ENCODE measurements at places on chromosomes 1 and 21. TPM values are rescaled to one million over a fixed set of nuclear protein-coding genes. Genes with fewer than 3 reads are reported as not detected.

Gene OR2W3
- not detected for total RNA-seq

DNA sequence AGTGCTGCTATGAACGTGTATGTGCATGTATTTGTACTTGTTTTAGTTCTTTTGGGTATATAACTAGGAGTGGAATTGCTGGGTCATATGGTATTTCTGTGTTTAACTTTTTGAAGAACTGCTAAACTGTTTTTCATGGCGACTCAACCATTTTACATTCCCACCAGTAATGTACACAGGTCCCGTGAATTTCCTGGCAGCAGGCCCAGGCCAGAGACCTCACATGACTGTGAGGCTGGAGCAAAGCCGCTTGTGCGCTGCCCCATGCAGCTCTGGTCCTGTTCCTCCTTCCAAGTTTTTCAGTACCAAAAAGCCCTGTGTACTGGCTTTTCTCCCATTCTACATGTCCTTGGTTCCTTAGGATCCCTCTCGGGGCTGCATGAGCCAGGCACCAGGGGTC is 29.6 kb downstream of the ACOT11 start:
- DNase-seq: no peak

DNA sequence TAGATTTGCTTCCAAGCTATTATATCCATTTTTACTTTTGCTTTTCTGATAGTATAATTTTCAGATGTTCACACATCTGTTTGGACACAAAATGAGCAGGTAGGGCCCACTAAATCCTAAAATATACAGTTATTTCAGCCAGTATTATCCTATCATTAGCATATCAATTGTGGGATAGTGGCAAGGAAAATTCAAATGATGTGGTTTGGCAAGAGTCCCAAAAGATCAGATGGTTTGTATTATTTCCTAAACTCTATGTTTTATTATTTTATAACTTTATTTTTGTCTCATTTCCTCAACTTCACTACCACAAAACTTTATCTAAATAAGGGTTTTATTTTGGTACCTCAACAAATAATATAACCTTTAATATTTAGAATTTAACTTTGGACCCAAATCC is 1659.6 kb downstream of the NCAM2 start:
- no peak for DNase-seq

- no peak for DNase-seq
These were observed 66.5 kb downstream of the PRRX1 start for GRCh38 chr1:170730438-170730837.

Gene ETV3L
- not detected for total RNA-seq

DNA sequence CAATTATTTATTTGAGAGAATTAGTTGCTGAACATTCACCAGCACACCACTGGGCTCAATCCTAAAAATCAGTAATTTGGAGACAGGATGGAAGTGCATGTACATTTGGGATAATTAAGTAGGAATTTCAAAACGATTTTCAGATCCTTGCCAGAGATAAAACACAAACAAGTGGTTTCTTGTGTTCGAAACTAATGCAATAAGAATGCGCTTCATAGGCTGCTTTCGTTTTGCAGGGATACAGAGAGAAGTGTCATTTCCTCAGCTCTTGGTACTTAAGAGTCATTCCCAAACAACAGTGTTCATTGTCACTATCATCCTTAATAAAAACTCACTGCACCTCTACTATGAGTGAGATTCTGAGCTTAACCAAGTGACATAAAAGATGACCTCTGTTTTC is 20.6 kb upstream of the USP24 start:
- DNase-seq: no peak

GRCh38 chr1:116175611-116176010 is 64.4 kb downstream of the MAB21L3 start:
- DNase-seq: no peak

DNA sequence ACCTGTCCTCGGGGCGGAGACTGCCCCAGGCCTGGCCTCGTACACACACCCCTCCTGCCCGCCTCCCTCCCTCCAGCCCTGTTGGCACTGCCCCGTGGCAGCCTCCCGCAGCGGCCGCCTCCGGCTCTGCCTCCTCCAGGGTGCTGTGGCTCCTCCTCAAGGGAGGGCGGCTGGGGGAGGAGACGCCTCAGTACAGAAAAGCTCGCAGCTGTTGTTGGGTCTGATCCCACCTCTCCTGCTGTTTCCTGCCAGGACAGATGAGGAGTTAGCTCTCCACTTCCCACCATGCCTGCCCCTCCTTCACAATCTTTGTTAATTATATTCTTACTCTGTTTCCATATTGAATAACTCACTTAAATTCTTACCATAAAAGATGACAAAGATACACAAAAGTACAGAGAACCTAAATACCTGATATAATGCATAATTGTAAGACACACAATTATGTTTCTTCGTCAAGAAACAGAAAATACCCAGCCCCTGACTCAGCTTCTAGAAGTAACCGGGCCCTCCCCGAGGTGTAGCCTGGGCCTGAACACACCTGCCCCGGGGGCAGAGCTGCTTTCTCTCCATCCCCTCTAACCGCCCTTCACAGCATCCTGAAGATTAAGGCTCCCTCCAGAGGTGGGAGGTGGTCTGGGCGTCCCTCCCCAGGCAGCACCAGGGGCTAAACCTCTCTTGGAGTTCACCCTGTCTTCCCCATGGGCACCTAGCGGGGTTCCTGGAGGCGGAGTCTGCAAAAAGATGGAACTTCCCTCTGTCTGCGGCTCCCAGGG is 30.6 kb upstream of the COL6A1 start:
- DNase-seq: no peak

- DNase-seq: no peak
These were observed 1337.8 kb downstream of the AMY1C start for GRCh38 chr1:105087506-105087905.

Gene EPHA10
- total RNA-seq: not detected

- DNase-seq: no peak
These were observed 282.1 kb upstream of the BRINP3 start for GRCh38 chr1:190759807-190760206.

Gene TPTE
- not detected for total RNA-seq

Gene FOXO6
- total RNA-seq: 0.49 TPM

Gene OR2T33
- not detected for total RNA-seq

GRCh38 chr1:162215902-162216301 is 146.4 kb downstream of the NOS1AP start:
- no peak for DNase-seq

Gene YRDC
- total RNA-seq: 37.1 TPM

Gene SPRR1A
- not detected for total RNA-seq

GRCh38 chr1:216173376-216173995 is 249.8 kb downstream of the USH2A start:
- DNase-seq: no peak

Gene SV2A
- total RNA-seq: 9.1 TPM

DNA sequence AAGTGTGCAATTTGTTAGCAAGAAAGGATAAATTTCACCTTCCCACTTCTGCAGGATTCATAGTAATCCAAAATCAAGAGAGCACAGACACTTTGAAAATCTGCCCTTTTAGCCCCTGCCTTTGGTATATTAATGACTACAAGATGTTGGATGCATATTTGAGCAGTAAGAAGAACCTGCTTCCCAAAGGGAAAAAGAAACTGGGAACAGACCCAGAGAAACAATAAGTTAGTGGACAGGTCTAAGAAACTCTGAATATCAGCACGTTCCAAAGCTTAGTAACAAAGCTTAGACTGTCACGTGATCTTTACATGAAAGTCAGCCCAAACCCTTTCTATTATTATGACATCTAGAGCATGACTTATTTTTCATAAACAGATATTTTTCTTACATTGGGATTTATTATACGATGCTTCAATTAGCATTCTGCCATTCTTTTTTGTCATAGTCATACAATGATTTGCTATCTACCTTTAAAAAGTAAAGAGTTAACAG is 390.9 kb upstream of the ADGRL2 start:
- no peak for DNase-seq

GRCh38 chr21:14993115-14993514 is 71.7 kb downstream of the NRIP1 start:
- no peak for DNase-seq

- DNase-seq: no peak
These were observed 523.6 kb downstream of the SMYD3 start for GRCh38 chr1:245983294-245983967.

DNA sequence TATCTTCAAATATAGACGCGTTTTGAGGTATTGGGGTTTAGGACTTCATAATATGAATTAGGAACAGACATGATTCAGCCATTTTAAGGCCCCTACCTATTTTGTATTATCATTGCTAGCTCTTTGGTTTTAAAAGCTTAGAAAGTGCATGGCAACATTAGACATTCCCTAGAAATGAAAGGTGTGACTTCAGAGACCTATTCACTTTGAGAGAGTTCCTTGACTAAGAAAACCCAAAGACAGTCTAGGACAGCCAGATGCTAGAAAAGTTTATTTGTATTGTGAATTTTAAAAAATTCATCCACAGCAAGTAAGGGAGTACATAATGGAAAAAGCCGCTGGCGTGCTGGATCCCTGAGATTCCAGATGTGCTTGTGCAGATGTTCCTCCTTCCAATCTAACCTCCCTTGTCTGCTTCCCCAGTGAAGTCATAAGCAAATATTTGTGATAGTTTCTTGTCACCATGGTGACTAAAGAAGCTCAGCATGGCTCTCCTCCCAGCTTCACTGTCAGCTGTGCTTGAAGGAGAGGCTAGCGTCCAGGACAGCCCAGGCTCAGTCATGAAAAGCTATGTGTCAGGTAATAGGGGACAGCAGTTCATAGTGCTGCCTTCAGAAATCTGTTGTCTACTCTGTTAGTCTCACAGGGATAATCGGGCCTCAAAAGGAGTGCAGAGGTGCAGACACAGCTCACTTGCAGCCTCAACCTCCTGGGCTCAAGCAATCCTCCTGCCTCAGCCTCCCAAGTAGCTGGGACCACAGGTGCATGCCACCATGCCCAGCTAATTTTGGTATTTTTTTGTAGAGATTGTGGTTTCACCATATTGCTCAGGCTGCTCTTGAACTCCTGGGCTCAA is 34.8 kb downstream of the KPNA6 start:
- DNase-seq: no peak

GRCh38 chr1:39407510-39407895 is 83.9 kb upstream of the BMP8A start:
- no peak for DNase-seq

DNA sequence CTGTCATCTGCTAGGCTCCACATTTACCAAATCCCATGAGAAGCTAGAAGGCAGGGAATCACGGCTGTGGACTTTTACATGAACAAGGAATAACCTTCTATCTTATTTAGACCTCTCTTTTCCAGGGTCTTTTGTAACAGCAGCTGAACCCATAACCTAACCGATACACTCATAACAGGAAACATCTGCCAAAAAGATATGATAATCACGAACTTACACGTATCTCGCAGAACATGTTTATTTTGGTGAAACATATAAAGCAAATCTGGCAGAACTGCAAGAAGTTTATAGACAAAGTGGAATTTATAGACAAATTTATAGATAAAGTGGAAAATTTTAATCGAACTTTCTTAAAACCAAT is 20.4 kb downstream of the TINAGL1 start:
- no peak for DNase-seq

DNA sequence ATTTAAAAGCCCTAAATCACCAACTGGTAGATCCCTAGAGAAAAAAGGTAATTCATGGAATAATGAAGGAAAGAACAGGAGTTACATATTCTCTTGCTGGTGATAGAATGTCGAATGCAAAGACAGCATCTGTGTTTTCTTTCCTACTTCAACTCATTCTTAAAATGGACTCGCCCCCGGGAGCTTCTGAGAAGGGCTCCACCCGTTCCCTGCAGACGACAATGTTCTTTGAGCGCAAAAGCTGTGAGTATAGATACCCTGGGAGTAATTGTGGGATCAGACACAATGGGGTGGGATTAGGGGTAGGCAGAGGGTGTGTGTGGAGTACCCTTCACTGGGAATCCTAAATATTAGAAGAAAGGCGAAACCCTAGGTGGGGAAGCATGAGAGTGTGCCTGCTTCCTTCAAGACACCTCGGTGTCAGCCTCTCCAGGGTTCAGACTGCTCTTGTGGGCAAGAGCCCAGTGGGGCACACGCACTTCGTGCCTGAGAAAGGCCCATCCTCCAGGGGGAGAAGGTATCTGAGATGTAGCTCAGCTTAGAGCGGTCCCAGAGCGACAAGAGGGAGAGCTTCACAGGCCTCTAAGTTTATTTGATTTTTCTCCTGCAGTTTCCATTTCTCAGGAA is 123.3 kb upstream of the DPYD start:
- DNase-seq: no peak

GRCh38 chr1:110582378-110582777 is 23.8 kb downstream of the KCNA2 start:
- DNase-seq: no peak

DNA sequence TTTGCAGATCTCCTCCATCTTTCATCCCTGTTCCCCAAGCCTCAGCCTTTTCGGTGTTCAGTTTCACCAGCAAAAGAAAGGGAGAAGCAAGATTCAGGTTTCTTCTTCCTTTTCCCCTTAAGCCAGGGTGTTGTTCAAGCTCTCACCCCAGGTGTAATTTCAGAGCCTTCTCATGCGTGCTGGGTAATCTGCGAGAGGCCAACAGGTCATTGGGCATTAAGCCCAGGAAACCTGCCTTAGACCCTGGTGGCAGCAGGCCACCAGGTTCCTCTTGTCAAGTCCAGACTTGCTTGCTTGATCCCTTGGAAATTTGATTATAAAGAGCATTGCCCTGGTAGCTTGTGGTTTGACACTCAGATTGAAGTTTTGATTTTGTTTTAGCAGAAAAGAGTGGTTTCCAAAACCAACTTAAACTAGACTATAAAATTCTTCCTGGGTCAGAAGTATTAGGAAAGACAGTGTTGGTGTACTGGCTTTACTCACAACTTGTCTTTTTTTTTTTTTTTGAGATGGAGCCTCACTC is 6.9 kb downstream of the AKR1A1 start:
- DNase-seq: no peak

Gene FCRL5
- total RNA-seq: 0.05 TPM

DNA sequence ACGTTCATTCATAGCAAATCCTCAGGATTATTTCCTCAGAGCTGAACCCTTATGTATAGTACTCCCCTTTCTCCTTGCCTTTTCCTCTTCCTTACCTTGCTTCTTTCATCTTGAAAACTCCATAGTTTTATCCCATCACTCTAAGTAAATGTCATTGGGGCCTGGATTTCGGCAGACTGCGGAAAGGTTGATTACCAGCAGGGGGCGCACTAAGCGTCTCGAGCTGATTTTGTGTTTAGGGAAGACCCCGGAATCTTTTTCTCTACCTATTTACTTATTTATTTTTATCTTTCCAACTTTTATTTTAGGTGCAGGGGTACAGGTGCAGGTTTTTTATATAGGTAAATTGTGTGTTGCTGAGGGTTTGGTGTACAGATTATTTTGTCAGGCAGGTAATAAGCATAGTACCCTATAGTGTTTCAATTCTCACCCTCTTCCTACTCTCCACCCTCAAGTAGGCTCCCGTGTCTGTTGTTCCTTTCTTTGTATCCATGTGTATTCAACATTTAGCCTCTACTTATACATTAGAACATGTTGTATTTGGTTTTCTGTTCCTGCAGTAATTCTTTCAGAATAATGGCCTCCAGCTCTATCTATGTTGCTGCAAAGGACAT is 11.4 kb upstream of the MTARC1 start:
- peak; percentile 40 for DNase-seq

Gene WNT3A
- total RNA-seq: not detected

Measured in activated CD8-positive, alpha-beta T cell treated with anti-CD3 and anti-CD28 coated beads for 36 hours (primary cell).